ENCODE measurements at places on chromosomes 5 and 9.

GRCh38 chr5:1507961-1508658, 15.7 kb downstream of the LPCAT1 start:
- DNase-seq: no peak

DNA sequence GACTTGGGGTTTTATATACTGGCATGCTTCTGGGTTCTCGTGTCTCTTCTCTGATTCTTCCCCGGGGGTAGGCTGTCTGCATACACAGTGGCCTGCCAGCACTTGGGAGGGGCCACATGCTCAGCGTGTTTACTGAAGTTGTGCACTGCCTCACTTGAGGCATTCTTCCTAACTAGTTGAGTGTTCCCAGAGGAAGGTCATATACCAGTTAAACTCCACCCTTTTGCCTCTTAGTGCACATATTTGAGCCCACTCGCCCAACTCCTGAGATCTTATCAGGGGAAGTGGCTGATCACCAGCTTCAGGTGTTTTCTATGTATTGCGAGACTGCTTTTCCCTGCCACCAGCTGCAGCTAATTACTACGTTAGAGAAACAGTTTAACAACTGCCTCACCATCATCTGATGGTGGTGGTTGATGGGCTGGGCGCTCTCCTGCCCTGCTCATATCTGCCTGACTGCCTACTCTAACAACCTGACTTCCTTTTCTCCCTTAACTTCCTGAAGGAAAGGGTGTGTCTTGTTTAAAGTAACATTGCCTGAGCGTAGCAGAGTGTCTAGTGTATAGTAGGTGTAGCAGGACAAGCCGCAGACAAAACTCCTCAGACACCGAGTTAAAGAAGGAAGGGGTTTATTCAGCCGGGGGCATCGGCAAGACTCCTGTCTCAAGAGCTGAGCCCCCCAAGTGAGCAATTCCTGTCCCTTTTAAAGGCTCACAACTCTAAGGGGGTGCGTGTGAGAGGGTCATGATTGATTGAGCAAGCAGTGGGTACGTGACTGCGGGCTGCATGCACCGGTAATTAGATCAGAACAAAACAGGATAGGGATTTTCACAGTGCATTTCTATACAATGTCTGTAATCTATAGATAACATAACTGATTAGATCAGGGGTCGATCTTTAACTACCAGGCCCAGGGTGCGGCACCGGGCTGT, 60.1 kb upstream of the CLINT1 start:
- DNase-seq: no peak

DNA sequence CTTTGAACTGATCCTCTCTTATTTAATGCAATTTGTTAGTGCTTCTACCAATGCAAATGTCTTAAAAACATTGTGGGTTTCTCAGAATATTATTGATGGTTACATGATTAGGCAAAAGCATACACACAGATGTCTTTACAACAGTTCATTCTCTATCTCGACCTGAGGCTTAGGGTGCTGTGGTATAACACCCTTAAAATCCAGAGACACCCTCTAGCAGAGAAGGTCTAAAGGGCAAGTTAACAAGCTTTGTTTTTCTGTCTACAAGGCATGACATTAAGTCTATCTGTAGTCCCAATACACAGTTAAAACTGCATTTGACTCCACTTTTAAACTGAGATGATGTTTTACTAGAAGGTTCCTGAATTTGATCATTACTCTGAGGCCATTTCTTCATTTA, 518.7 kb upstream of the MEF2C start:
- DNase-seq: no peak

GRCh38 chr5:150024346-150024984, 23.9 kb downstream of the HMGXB3 start:
- no peak for DNase-seq

DNA sequence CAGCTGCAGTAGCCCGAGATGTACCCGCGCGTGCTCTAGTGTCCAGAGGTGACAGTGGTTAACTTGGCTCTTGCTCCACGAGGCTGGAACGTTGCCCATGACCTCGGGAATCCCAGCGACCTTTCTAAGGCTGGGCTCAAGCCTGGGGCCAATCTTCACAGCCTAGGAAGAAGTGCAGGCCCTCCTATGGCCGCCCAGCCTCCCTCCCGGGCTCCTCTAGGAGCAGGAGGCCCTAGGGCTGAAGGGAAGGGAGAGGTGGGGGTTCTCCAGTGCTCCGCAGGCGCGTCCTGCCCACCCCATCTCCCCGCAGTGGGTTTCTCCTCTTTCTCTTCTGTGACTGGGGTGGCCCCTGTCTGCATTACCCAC, 13.3 kb downstream of the NR2F1 start:
- DNase-seq: no peak

DNA sequence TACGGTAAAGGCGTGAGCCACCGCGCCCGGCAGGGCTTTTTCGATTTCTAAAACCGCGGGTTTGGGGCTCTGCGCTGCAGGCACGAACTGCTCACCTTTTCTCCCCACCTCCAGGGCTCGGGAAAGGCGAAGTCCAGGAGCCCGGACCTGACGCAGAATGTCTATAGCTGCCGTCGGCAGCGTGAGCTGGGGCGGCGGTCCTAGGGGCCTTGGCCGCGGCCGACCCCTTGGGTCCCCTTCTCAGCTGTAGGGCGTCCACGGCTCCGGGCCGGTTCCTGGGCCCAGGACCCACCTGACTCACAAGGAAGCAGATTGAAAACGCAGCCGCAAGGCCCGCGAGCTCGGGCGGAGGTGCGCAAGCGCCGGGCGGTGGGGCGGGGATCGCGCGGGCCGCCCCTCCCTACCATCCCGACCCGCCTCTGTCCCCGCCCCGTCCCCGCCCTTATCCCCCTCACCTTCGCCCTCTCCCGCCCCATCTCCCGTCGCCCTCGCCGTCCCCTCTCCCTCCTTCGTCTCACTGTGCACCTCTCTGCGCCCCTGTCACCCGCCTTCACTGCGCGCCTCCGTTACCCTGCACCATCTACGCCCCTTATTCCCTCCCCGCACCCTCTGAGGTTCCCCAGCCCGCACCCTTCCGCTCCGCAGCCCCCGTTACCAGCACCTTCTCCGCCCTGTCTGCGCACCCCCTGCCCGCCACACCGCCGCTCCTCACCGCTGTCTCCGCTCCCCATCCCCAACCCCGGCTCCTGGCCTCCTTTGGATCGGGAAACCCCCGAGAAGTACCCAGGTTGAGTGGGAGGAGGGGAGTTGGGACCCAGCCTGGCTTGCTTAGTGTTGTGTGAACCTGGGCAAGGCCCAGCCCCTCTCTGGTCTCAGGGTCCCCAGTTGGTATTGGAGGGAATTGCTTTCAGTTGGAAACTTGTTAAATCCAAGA, at the start of gene HDHD3:
TSS of gene HDHD3 (minus strand) at position 353 of the 934 bp plus-strand sequence. CDS start 2,632 bp downstream, outside the sequence.
- peak; percentile 75 for DNase-seq

- no peak for DNase-seq
Measured at GRCh38 chr5:148776780-148777179, 49.6 kb upstream of the ADRB2 start.

DNA sequence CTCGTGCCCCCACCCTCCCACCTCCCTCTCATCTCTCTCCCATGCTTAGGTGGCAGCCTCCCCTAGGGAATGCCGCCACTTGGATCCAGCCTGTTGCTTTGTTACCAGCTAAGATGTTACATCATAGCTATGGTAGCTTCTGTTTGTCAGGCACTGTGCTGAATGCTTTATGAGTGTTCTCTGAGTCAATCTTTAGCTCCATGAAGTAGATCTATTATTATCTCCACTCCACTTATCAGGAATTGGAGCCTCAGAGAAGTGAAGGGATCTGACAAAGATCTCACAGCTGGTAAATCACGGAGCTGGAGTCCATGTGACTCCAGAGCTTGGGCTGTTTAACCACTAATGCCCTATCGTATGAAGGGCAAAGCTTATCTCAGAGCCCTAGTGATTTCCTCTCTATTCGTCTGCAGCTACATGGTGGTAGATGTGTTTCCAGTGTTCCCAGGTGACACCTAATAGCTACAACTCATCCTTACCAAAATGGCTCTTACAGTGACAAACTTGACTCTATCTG, 54.1 kb downstream of the GARNL3 start:
- no peak for DNase-seq

DNA sequence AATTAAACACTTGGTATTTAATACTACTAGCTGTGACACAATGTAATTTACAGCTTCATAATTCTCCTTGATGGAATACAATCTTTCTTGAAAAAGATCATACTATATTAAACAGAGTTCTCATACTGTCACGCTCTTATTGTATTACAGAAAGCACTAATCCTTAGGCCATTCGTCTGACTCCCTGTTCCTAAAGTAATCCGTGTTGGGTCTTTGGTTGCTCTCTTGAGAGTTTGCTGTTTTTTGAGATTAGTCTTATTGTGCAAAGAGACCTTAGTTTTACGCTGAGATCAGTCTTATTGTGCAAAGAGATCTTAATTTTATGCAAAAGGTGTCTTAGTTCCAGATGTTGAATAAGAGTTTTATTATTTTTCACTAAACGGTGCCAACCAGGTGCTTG, 190.6 kb downstream of the ISL1 start:
- DNase-seq: no peak

- DNase-seq: no peak
Measured at GRCh38 chr5:143161885-143162540, 241.5 kb downstream of the NR3C1 start.

GRCh38 chr5:145588113-145588512, 247.0 kb downstream of the PRELID2 start:
- DNase-seq: no peak
